ENCODE measurements at places on chromosomes 7 and 10.

GRCh38 chr7:80415114-80415513, 96.8 kb downstream of the GNAT3 start:
- no peak for DNase-seq

DNA sequence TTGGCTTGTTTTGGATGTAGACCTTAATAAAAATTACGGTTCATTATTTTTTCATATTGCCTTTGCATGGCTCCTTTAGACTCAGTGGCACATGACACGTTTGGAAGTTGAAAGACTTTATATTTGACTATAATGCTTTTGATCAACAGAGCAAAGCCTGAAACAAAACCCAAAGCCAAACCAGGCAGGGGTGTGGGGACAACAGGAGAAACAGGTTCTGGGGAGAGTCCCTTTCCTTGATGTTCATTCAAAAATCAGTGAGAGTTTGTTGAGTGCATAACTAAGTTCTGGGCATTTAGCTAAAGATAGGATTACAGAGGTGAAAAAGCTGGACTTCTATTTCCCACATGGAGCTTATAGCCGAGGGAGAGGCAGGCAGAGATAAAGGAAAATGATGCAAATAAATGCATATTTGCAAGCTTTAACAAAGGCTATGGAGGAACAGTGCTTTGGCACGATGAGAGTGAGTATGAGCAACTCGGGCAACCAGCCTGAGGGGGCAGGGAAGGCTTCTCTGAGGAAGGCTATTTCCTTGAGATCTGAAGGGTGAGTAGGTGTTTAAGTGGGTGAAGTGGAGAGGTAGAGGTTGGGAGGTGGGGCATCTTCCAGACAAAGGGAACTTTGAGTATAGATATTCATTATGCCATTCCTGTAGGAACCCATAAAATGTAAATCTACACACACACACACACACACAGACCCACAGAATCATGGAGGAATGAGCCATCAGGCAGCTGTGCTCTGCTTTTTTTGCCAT, 34.5 kb upstream of the PDZD8 start:
- DNase-seq: no peak

DNA sequence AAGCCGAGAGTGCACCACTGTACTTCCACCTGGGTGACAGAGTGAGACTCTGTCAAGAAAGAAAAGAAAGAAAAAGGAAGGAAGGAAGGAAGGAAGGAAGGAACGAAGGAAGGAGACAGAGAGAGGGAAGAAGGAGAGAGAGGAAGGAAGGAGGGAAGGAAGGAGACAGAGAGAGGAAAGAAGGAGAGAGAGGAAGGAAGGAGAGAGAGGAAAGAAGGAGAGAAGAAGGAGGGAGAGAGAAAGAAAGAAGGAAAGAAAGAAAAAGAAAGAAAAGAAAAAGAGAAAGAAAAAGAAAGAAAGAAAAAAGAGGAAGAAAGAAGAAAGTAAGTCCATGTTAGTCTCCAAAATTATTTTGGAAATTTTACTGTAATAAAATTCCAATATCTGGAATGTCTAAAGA, 33.4 kb upstream of the RSBN1L start:
- DNase-seq: no peak

GRCh38 chr10:124035306-124035927, 58.0 kb downstream of the CHST15 start:
- DNase-seq: no peak

- no peak for DNase-seq
Observed at GRCh38 chr10:46293228-46293627, 6.4 kb downstream of the ANTXRL start.

GRCh38 chr7:50632561-50633413, 67.6 kb upstream of the DDC start:
- DNase-seq: peak; percentile 43

- no peak for DNase-seq
Observed at GRCh38 chr7:95796617-95797016, 24.3 kb downstream of the DYNC1I1 start.
